ENCODE measurements at places on chromosomes 12 and 14. TPM values are rescaled to one million over a fixed set of nuclear protein-coding genes. Genes with fewer than 3 reads are reported as not detected.

Gene AMHR2
- total RNA-seq: not detected

Gene PDZRN4
- total RNA-seq: 5.4 TPM

Gene ACOT6
- total RNA-seq: not detected

Gene POMT2
- total RNA-seq: 18.5 TPM

Gene KRT77
- 264 TPM for total RNA-seq

Gene SMOC1
- total RNA-seq: 1.7 TPM

Gene OAS3
- total RNA-seq: 14.2 TPM

Gene AICDA
- not detected for total RNA-seq
